Activated T-cell treated with anti-CD3 and anti-CD28 coated beads for 48 hours (primary cell): ENCODE measurements at places on chromosomes 7 and 10.

- no peak for DNase-seq
These were observed 2.8 kb upstream of the DEPP1 start for GRCh38 chr10:44981172-44982113.

DNA sequence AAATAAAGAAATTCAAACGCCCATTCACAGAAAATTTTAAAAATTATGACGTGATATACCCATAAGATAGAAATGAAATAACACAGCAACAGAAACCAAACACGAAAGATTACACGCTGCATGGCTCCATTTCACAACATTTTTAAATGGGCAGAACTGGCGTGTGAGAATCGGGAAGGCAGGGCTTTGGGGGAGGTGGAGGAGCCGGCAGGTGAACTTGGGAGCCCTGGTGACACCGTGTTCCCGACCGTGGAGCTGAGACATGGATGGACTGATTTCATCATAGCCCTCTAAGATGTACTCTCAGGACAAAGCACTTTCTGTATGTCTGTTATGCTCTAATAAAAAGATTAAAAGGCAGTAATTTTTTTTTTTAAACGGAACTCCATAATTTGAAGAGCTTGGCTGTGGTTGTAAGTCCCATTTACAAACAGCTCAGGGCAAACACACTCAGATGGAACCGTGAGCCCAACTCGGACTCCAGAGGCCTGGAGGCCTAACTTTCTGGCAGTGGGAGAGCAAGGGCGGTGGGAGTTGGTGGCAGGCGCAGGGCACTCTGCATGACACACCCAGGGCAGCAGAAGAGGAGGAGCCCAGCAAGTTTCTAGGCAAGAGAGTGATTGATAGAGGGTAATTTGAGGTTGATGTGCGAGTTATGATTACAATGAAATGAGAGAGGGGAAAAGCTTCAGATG lies 203.4 kb downstream of the MAD1L1 start:
- no peak for DNase-seq

GRCh38 chr10:102781921-102782557 lies 38.3 kb downstream of the WBP1L start:
- DNase-seq: no peak

- DNase-seq: no peak
These were observed 116.6 kb upstream of the FOXP2 start for GRCh38 chr7:114298011-114298410.

DNA sequence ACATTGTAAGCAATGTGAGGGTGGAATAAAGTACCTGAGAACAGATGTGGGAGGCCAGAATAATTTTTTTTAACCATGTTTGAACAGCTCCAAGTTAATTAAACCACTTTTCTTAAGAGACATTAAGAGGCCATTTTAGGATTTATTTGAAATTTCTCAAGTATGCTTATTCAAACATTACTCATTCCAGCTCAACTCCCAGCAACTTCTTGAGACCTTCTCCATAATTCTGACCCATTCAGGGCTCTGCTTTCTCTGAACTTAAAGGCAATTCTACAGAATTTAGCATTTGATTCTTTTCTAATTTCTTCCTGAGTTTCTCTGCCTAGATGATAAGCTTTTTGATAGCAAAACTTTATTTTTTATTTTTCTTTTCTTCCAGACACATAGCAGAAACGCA lies 314.5 kb downstream of the CAMK1D start:
- DNase-seq: no peak
